AG08395 (cell line): ENCODE measurements at places on chromosomes 16 and 17.

DNA sequence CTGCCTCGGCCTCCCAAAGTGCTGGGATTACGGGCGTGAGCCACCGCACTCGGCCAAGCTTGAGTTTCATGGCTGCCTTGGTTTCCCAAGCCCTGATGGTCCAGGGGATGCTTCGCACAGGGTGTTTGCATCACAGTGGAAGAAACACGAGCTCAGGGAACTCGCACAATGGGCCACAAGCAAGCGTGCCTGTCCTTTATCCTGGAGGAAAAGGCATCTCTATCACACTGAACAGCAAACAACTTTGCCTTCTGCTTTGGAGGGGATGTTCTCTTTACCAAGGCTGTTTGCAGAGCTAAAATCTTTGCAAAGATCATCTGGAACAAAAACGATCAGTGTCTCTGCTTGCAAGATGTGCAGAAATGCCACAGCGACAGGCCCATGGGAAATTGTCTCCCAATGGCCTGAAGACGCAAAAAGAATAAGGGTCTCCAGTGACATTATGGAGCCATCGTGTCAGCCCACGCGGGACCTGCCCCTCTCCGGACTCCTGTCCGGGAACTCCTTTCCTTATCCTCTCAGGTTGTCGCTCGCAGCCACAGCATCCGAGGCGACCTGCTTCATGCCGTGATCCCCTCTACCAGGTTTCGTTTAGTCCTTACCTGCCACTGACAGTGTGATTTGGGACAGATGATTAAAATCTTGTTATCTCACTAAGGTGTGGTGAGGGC lies 44.1 kb upstream of the CBFA2T3 start:
- DNase-seq: no peak

DNA sequence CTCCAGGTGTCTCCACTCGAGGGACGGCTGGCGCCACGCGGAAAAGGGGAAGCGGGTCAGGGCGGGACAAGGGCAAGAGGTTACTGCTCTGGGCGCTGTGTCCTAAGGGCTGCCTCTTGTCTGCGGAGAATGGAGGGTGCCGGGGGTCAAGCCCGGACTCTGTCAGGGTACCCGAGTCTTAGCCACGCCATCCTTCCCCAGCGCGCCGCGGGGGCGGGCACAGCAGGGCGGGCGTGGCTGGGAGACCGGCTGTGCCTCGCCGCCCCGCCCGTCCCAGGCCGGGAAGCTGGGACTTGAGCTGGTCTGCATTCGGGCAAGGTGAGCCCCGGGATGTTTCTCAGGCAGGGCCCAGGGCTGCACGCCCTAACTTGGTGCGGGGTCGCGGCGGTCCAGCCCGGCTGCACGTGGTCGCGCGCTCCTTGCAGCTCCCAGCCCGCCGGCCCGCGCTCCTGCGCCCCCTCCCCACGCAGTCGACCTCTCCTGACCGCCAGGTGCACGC lies 6.2 kb upstream of the ACTG1 start:
- DNase-seq: peak; percentile 41

DNA sequence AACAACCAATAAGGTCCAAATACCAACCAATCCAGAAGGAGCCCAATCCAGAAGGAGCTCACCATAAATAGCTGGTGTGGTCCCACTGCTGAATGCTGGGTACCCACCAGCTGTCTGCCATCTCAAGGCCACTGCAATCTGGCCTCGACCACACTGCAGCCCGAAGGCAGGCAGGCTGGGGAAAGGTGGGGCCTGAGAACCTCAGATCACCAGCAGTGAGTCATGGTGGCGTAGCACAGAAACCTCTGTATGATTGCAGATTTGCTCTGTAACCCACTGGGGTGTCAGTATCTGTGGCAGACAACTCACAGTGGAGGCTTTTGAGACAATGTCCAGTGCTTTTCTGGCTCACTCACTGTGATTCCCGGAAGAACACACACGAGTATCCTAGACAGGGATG lies 14.7 kb upstream of the CMTR2 start:
- DNase-seq: no peak

- DNase-seq: no peak
These were observed 69.8 kb downstream of the TMEM100 start for GRCh38 chr17:55652825-55653224.

- no peak for DNase-seq
These were observed 75.7 kb downstream of the NDE1 start for GRCh38 chr16:15725641-15726240.

- no peak for DNase-seq
These were observed 15.5 kb downstream of the GFOD2 start for GRCh38 chr16:67703626-67704025.

DNA sequence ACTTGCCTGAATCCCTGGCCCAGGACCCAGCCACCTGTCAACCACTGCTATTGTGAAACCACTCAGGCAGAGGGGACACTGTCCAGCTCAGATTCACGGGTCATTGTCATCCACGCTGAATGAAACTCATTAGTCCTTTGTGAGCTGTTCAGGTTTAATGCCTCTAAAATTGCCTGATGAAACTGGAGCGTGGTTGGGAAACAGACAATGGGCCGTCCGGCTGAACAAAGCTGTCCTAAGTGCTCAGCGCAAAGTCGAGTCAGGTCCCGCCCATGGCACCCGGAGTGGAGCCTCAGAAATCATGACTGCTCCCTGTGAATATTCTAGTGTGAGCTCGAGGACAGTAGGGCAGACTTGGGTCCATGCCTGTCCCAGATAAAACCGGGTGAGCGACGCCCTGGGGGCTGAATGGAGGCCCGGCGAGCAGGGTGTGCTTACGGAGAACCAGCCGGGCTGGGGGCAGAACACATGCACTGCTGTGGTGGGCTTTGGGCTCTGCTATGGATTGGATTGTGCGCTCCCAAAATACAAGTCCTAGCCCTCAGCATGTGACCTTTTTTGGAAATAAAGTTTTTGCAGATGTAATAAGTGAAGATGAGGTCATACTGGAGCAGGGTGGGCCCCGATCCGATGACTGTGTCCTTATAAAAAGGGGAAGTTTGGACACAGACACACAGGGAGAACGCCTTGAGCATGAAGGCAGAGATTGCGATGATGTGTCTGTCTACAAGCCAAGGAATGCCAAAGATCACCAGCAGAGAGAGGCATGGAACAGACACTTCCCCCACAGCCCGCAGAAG lies 12.9 kb upstream of the CMIP start:
- peak; percentile 60 for DNase-seq

GRCh38 chr16:1771864-1772361 lies 570 bp upstream of the NME3 start:
- no peak for DNase-seq

DNA sequence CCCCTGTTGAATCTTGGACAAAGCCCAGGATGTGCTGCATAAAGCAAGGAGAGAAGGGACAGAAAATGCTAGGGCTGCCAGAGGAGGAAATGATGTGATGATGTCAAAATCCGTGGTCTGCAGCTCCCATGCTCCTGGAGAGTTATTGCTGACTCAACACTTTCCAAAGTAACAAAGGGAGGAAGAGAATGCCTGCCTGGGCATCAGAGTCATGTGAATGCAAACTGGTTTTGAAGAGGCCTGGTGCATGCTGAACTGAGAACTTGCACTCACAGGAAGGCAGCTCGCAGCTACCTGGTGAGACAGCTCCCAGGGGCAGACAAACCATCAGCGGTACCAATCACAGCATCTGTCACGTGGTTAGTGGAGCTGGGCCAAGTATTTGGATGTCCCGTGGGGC lies 2.8 kb downstream of the MARVELD3 start:
- DNase-seq: no peak
